Aorta (tissue), 5 donors: ENCODE measurements at places on chromosomes 4 and X. TPM values are rescaled to one million over a fixed set of nuclear protein-coding genes. Genes with fewer than 3 reads are reported as not detected.

GRCh38 chrX:96841325-96841724 lies 42.4 kb upstream of the RPA4 start:
- DNase-seq = no peak

DNA sequence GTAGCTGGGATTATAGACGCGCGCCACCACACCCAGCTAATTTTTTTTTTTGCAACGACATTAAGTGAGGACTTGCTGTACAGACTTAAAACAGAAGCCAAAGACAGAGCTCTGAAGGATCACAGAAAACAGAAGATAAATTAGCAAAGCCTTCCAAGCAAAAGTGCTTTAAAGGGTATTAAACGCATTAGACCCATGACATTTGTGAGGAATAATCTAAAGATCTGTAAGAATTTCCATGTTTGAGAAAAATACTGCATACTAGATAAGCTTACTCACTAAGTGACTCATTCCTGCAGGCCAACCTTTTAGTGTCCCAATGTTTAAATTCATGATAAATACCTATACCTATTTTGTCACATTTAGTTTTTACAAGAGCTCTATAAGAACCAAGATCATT lies 27.4 kb downstream of the SMARCA1 start:
- no peak for DNase-seq

DNA sequence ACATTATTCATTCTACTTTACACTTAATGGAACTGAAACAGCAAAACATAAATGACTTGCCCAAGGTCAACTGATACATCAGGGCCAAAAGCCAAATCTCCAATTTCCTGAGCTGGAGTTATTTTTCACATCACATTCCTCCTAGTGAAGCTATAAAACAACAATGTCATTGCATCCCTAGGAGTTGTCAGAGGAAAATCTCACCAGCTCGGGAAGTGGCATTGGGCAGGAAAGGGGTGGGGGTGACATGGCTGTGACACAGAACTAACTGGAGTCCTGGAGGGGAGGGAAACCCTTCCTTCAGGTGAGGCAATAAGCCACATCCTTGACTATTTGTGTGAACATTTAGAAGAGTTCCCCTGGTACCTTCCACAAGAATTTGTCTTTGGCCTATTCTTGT lies 47.3 kb downstream of the MEPE start:
- no peak for DNase-seq

The USP17L20 gene
- not detected for total RNA-seq

DNA sequence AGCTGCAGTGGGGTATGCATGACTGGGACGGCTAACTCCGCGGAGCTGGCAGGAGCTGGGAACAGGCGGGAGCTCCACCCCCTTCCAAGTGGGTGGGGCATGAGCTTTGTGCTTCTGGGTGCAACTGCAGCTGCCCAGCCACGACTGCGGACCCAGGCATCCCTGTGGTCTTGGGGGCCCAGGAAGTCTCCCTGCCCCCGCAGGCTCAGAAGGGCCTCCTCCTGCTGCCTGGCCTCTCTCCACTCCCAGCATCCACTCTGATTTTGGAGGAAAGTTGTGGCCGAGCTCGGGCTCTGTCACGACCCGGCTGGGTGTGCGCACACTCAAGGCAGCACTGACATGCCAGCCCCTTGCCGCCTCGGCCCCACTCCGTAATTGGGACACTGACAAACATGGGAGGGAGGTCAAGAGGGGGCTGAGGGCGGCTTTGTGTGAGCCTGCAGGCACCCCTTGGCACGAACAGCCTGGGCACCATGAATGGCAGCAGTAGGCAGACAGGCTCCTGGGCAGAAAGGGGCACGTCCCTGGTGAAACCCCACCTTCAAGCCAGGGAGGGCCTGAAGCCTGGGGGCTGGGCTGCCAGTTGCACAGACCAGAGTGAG lies 822.6 kb downstream of the GLUD2 start:
- no peak for DNase-seq

- no peak for DNase-seq
Measured at GRCh38 chrX:118212817-118213183, 96.2 kb upstream of the KLHL13 start.

DNA sequence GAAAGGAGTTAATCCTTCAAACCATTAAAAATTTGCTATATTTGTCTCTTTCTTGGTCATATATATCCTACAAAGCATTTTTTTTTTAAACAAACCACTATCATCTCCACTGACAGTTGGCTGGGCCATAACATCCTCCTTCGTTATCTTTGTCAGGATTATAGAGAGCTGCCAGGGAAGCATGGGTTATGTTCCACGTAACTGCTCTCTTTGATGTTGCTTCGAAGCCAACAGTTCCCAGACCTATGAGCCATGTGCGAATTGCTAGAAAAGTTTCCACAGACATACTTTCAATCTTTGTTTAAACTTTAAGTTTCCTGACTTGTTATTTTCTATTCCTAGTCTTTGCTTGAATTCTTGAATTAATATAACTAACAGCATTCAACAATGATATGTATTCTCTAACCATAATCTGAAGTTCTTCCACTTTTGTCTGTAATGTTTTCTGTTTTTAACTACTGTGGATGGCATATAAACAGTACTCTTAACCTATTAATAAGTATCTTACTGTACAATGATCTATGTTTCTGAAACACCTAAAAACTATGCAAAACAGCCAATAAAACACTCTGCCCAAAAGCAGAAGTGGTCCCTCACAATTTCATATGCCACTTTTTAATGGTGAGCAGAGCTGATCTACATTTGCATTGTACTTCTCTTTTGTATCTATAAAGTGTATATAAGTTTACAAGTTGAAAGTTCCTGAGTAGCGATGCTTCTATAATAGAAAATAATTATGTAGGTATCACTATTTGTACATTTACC lies 37.9 kb downstream of the EREG start:
- no peak for DNase-seq

The CAPN6 gene
- 5.7 TPM for total RNA-seq

The TEX13D gene
- not detected for total RNA-seq

The POU4F2 gene
- not detected for total RNA-seq

- no peak for DNase-seq
Measured at GRCh38 chrX:12327836-12328235, 189.6 kb downstream of the FRMPD4 start.

The COL25A1 gene
- total RNA-seq = 8.1 TPM

The SLIT2 gene
- 119 TPM for total RNA-seq

- DNase-seq = no peak
Measured at GRCh38 chrX:41145920-41146608, 60.8 kb downstream of the USP9X start.

The RHOXF2B gene
- total RNA-seq = not detected

GRCh38 chr4:69910016-69910782 lies 20.7 kb upstream of the CSN1S1 start:
- no peak for DNase-seq

DNA sequence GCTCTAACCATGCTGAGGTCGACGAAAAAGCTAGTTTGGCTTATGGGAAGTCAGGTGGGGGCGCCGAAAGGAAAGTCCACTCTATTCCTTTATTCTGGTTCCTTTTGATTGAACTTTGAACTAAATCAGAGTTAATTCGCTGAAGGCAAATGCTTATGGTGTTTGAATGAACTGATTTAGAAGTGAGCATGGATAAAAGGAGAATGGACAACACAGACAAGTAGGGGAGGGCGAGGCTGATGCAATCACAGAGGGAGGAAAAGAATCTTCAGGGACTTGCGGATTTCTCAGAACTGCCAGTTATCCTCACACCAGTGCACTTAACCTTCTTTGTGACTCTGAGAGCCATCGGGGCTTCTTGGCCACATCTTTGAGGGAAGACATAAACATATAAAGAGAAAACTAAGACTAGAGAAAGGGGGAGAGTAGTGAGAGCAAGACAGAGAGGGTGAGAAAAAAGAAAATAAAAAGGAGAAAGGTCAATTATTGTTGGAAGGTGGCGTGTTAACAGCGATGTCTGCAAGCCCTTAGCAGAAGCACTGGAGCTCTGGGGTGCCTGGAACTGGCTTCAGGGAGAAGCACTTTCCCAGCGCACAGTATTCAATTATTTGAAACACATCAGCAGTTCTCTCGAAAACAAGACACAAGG lies 79.6 kb upstream of the PLAC1 start:
- no peak for DNase-seq

GRCh38 chr4:67087897-67088296 lies 457.4 kb downstream of the CENPC start:
- DNase-seq = peak; percentile 43
